ENCODE measurements at places on chromosomes 6 and 20. TPM values are rescaled to one million over a fixed set of nuclear protein-coding genes. Genes with fewer than 3 reads are reported as not detected.

DNA sequence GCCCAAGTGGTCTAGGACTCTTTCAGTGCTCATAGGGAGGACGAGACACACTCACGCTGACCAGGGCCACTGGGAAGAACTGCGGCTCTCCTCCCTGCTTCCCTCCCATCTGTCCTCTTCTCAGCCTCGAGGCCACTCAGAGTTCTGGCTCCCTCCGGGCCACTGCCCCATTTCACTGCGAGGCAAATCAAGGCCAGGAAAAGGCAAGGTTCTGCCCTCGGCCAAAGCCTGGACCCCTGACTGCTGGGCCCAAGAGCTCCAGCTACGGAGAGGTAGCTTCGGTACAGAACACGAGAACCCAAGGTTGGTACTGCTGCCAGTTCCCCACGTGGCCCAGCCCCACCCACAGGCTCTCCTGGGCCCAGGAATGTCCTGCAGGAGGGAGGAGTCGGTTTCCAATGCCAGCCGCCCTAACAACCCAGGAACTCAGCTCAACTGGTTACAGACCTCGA lies 14.7 kb downstream of the PI16 start:
- no peak for DNase-seq
- no peaks in the 10 kb centered on the region for H3K36me3 ChIP-seq

TMEM170B gene
- total RNA-seq, result 3.3 TPM

DNA sequence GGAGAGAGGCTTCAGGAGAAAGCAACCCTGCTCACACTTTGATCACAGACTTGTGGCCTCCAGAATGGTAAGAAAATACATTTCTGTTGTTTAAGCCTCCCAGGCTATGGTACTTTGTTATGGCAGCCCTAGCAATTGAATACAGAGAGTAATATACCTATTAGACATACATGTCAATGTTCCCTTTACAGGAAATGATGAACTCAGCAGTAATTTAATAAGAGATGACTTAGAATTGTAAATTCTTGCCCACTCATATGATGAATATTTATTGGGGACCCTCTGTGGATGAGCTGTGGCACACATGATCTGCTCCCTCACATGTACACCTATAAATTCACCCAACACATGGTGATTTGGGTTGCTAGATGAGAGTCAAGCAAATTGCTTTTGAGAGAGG lies 20.4 kb upstream of the FOXA2 start:
- H3K4me3 ChIP-seq, result no peak overlapping the region
- no peak for DNase-seq
- no peak overlapping the region for H3K27ac ChIP-seq

DNA sequence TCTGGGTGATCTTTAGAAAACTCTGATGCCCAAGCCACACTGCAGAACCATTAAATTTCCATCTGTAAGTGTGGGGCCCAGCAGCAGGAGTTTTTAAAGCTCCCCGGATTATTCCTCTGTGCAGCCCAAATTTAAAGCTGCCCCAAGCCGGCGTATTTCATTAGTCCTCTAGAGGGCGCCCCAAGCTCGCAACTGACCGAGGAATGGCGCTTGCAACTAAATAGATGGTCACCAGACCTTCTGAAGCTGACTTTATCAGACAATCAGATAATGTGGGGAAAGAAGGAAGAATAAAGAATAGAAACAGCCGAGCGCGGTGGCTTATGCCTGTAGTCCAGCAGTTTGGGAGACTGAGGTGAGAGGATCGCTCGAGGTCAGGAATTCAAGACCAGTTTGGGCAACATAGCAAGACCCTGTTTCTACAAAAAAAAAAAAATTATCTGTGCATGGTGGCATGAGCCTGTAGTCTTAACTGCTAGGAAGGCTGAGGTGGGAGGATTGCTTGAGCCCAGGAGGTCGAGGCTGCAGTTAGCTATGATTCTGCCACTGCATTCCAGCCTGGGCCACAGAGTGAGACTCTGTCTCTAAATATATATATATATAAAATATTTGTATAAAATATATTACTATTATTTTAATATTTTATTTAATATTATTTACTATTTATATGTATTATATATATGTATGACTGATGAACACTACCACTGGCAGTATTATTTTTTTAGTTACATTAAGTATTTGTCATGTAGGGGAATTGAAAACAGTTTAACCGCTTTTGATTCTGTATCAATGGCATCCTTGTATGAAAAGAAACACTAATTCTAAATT lies 56.0 kb downstream of the OTOR start:
- H3K27me3 ChIP-seq, result peaks cover 35% of the 10 kb centered on the region
- H3K27ac ChIP-seq, result no peak overlapping the region
- DNase-seq, result peak; percentile 38
- no peak overlapping the region for H3K4me3 ChIP-seq
- no peaks in the 10 kb centered on the region for H3K4me1 ChIP-seq

DNA sequence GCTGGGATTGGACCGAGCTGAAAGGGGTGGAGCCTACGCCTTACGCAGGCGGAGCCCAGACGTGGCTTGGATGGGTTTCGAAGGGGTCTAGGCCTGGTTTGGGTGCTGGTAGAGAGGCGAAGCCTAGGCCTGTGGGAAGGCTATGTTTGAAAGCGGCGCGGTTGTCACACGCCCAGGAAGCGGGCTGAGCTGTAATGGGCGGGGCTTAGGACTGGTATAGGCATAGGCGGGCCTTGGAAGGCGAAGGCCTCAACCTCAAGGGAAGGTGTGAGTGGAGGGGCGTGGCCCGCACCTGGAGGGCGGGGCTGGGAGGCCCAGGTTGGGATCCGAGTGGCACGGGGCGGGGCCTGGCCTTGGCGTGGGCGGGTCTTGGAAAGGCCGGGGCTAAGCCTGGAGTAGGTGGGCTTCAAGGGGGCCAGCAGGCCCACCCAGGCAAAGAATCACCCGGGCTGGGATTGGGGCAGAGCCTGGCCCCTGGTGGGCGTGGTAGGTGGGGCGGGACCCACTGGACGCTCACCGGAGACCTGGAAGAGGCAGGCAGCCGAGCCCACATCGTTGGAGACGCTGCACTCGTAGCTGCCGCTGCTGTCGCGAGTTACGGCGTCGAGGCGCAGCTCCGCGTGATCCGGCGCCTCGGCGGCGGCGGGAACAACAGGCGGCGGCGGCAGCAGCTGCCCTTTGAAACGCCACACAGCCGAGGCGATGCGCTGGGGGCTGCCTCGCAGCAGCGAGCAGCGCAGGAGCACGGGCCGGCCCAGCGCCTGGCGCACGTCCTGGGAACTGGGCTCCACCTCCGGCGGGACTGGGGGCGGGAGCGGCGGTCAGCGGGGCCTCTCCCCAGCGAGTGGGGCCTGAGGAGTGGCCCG lies 49.0 kb downstream of the MDGA1 start:
- H3K27ac ChIP-seq, result no peak overlapping the region
- no peak overlapping the region for H3K4me3 ChIP-seq
- DNase-seq, result no peak
- H3K27me3 ChIP-seq, result peaks cover 42% of the 10 kb centered on the region
- H3K36me3 ChIP-seq, result no peaks in the 10 kb centered on the region

DNA sequence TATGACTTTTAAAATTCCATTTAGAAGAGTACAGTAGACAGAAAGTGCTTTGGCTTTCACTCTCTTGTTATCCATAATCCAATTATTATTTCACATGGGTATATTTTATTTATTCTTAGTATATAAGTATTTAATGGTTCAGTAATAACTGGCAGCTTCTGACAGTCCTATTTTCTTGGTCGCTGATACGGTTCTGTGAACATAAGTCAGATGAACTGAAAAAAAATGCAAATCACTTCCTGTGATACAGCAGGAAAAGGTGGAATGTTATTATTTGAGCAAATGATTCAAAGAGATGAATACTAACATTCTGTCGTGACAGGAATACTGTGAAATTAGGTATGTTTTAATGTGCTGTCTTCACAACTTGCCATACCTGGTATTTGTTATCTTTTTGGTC lies 132.3 kb downstream of the ARHGAP18 start:
- no peak overlapping the region for H3K4me3 ChIP-seq
- no peak overlapping the region for H3K27ac ChIP-seq
- no peaks in the 10 kb centered on the region for H3K36me3 ChIP-seq
- H3K27me3 ChIP-seq, result no peaks in the 10 kb centered on the region
- H3K4me1 ChIP-seq, result peaks cover 7% of the 10 kb centered on the region

DNA sequence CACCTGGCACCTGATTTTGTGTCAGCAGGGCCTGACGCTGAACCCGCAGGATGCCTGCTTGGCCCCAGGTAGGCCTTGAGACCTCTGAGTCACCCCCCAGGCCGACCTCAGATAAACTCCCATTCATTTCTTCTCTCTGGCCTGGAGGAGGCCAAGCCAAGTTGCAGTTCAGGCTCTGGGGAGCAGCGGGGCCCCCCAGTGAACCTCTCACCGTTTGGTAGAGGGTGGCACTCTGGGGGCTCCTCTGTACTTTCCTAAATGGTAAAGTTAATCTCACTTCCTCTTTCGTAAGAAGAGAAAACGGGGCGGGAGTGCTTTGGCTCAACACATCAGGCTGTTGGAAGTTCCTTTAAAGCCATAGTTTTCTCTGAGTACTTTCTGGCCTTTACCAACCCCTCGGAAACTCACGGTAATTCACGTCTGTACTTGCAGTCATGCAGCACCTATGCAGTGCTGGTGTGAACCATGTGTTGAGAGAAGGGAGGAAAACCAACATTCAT lies 2.8 kb downstream of the SIRPA start:
- H3K27me3 ChIP-seq, result peaks cover 11% of the 10 kb centered on the region
- peaks cover 28% of the 10 kb centered on the region for H3K4me1 ChIP-seq
- no peaks in the 10 kb centered on the region for H3K36me3 ChIP-seq
- peak; percentile 47 for DNase-seq
- H3K27ac ChIP-seq, result peak overlapping the region; percentile 63
- H3K4me3 ChIP-seq, result no peak overlapping the region

GRCh38 chr6:1580109-1580508 lies 29.6 kb upstream of the FOXC1 start:
- no peak overlapping the region for H3K4me3 ChIP-seq
- no peak for DNase-seq
- H3K27me3 ChIP-seq, result no peaks in the 10 kb centered on the region

Data from transverse colon (tissue), 4 donors.